Renal cortex interstitium (tissue), 15 donors: ENCODE measurements at places on chromosomes 6 and 20.

DNA sequence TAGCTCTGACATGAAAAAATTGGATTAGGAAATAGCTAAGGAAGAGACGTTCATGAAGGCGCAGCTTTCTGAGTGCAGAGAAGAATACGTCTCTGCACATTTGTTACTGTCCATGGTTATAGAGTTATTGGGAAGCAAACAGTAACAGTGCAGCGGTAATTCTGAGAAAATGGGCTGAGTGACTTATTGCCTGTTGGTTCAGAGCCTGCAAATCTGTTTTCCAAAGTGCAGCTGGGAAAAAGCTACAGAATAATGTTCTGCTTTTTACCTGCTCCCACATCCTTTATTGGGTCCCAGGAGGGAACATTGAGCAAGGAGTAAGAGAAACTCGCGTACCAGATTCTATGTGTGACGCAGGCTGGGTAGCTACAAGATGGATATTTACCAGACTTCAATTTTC lies 160.2 kb downstream of the BTBD3 start:
- no peak for DNase-seq

DNA sequence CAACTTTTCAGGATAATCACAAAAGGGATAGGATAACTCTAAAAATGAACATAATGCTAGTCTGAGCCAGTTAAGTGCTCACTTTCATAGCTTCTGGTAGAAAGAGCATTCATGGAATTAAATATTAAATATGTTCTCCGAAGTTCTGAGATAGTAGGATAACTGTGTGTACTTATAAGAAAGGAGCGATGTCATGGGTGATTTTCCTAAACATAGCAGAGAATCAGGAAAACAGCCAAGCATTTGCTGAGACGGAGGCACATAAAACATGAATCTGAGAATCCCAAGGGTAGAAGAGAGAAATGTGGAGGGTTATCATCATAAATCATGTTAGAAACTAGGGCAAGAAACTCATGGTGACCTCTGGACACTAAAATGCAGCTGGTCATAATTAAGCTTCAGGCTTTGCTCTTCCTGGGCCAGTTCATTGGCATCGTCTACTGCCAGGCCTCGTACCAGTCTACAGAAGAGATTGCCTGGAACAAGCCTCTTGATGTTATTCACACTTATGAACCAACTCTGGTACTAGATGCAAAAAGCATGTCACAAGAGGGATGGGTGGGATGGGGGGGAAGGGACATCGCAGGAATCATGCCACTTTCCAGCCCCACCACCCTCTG lies 436.6 kb downstream of the PRKN start:
- DNase-seq = no peak

DNA sequence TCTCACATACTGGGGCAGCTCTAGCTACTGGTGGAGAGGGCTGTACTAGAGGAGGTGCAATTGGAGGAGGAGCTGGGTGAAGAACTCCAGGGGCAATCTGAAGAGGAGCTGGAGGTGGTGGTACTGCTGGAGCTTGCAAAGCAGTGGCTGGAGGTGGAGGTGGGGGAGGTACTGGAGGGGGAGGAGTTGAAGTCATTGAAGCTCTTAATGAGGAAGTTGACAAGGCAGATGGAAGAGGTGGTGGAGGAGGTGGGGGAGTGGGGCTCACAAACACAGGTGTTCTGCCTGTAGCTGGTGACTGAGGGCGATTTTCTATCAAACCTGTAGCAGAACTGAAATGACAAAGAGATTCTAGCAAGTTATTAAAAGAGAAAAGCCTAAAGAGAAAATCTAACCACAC lies 77.6 kb downstream of the WASF1 start:
- no peak for DNase-seq

- DNase-seq = no peak
These were observed 392.3 kb upstream of the RUNX2 start for GRCh38 chr6:44935693-44936300.

GRCh38 chr6:11931296-11932035 lies 80.6 kb upstream of the HIVEP1 start:
- no peak for DNase-seq

DNA sequence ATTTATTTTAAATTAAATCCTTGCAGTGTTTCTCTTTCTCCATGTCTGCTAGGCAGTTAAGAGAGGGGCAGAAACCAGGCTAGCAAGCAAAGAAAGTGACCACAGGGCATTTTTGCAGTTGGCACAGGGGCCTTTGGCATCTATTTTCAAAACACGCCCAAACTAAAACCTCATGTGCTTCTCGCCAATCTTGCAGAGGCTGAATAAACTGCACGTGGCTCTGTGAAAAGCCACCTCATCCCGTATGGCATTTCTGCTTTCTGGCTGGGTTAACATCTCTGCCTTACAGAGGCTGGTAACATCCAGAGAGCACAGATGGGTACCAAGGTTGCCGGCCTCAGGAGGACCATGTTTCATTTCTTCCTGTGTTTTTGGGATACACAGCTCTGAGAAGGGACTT lies 54.6 kb downstream of the GJA10 start:
- DNase-seq = no peak

DNA sequence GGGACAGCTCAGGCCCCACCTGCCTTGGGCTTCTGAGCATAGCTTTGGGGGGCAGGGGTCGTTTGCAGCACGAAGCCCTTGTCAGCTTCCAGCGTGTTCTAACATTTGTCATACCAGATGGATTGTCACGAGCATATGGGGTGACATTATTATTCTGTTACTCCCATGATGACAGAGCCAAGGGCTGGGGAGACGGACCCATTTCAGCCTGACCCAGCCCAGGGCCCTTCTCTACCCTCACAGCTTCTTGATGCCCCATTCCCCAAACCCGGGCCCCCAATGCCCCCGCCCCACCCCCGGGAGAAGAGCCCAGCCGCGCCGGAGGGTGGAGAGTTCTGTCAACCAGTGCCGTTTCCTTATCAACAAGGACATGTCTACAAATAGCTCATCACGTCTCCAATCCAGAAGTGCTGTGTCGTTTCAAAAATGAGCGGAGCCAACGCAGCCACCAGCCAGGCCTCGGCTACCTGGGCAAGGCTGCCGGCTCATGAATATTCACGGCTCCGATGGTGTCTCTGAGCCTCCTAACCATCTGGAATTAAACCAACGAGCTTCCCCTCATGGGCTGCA lies 9.6 kb upstream of the CHRNA4 start:
- DNase-seq = no peak

GRCh38 chr20:64042054-64042781 lies 6.2 kb downstream of the C20orf204 start:
- DNase-seq = no peak

DNA sequence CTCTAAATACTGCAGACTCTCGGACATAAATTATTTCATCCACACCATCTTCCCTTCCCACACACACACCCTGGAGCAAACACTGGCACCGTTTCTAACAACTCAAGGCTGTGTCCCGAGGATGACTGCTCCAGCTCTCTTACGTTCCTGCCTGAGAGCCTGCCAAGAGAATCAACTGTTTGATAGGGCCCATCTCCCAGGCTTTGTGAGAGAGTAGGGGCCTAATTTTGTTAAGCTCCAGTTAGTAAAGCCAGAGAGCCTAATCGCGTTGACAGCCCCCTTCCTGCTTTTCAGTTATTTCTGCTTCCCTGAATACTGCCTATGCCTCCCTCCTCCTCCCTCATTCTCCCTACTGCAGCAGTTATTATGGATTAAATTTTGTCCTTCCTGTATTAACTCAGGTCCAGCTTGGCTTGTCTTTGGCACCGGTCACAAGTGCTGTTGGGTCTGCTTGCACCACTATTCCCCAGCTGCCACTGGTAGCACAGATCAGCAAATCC lies 118.1 kb upstream of the TMEM181 start:
- DNase-seq = no peak

DNA sequence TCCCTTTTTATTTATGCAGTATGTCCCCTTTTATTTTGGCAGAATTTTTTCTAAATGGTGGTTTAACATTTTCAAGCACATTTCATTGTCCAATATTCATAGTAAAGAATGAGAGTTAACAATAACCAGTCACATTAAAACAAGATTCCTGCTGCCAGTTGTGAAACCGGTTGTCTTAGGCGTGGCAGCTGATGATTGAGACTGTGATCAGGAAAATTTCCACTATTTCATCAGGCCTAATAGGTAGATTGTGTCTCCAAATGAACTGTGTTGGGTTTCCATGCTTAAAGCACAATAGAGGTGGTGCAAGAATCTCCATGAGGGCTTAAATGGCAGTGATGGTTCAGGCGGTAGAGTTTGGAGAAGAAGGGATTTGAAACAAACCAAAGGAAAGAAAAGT lies 15.3 kb downstream of the PRDM1 start:
- DNase-seq = no peak

GRCh38 chr6:12490351-12490903 lies 200.3 kb downstream of the EDN1 start:
- DNase-seq = no peak

DNA sequence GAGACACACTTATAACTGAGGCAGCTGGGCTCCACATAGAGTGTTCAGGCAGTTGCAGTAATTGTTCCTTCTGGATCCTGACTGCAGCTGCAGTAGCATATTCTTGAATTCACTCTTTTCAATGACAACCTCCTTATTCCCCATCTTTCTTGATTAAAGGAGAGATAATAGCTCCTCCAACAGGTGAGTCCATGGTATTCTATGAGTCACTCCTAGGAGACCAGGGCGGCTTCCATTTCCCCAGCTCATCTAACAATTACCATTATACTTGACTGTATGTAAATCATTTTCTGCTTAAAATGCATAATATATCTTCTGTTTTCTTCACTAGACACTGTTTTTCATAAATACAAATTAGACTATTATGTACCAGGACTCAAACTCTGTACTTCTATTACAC lies 62.4 kb downstream of the TENT5A start:
- no peak for DNase-seq

DNA sequence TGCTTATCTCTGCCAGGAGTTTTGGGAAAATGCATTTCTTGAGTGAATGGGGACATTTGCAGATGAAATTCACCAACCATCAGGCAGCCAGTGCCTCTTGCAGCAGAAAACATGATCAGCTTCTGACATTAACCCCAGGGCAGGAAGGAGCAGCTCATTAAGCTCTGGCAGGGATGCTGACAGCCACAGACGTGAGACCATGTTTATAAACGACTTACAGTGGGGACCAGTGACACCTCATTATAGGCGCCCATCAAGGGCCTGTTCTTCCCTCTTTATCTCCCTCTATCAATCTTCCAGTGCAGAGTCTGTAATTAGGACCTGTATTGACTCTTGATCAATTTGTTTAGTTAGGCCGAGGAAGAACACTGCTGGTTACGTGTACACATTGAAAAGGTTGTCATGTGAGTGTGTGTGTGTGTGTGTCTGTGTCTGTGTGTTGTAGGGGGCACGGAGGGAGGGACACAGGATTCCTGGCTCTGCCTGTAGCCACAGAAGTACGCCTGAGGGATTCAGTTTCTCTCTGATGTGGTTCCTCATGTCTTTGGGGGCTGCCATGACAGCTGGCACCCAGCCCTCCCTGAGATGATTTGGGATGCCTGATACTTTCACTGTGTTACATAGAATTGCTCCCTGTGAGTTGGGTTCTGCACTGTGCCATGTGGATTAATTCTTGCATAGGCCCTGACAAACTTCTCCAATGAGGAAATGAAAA lies 428.4 kb upstream of the CHD6 start:
- no peak for DNase-seq

- DNase-seq = no peak
These were observed 53.8 kb downstream of the PRND start for GRCh38 chr20:4775322-4776078.

GRCh38 chr6:149109397-149110070 lies 208.0 kb upstream of the TAB2 start:
- DNase-seq = no peak

DNA sequence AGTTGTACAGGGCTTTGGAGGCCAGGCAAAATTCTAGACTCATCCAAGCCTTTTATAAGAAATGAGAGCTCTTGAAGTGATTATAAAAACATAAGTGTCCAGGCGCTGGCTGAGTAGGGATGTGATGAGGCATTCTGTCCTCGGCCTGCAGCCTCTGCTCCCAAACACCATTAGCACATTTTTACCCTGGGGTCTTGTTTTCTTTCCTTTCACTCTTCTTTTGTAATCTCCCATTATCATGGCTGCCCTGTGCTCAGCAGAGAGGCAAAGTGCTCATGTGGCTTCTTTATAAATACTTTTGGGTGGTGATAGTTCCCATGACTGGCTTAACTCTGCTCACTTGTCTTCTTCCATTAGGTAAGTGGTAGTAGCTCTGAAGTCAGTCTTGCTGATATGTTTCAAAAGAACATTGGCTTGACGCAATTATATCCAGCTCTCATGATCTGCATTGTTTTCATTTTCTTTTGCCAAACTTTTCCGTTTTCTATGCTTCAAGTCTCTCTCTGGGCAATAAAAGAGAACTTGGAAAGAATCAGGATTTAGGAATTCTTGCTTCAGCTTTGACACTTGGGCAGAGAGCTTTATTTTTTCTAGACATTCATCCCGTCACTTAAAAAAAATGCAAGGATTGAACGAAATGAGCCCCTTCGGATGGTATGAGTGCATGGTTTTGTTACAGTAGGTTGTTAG lies 61.1 kb downstream of the CAP2 start:
- no peak for DNase-seq

- no peak for DNase-seq
These were observed 469.7 kb upstream of the JAG1 start for GRCh38 chr20:11143481-11143880.

GRCh38 chr6:107815846-107816245 lies 8.3 kb downstream of the SCML4 start:
- no peak for DNase-seq

DNA sequence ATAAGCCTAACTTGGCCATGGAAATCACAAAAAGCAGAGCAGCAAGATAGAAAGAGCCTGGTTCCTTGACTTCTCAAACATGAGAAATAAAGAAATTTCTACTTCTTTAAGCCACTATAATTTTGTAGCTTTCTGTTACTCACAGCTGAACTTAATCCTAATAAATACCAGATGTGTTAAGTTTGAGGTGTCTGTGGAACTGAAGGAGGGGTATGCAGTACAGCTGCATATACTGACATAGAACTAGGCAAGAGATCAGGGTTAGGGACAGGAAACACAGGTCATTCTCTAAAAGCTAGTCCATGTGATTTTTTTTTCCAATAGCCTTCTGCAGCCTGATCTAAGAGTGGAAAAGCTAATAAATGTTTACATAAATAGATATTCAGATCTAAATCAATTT lies 123.9 kb downstream of the COL12A1 start:
- DNase-seq = no peak

GRCh38 chr6:56292505-56293181 lies 45.3 kb upstream of the COL21A1 start:
- peak; percentile 19 for DNase-seq

GRCh38 chr6:48505621-48506020 lies 394.6 kb upstream of the PTCHD4 start:
- DNase-seq = no peak

DNA sequence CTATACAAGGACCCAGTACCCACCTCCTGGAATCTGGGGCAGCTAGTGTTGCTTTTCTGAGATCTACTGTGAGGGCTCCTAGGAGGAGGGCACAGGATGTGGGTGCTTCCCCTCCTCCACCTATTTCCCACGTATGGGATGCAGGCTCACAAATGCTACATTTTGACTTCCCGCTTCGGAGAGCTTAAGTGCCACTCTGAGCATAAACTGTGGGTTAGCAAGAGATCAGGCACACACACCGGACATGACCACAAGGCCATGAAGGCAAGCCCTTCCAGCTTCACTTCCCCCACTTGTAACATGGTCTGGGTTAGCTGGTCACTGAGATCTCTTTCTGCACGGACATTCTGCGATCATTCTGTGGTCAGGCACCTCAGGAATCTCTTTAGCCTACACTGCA lies 15.7 kb upstream of the TGM3 start:
- no peak for DNase-seq
